ENCODE measurements at places on chromosomes 12 and 14. TPM values are rescaled to one million over a fixed set of nuclear protein-coding genes. Genes with fewer than 3 reads are reported as not detected.

DNA sequence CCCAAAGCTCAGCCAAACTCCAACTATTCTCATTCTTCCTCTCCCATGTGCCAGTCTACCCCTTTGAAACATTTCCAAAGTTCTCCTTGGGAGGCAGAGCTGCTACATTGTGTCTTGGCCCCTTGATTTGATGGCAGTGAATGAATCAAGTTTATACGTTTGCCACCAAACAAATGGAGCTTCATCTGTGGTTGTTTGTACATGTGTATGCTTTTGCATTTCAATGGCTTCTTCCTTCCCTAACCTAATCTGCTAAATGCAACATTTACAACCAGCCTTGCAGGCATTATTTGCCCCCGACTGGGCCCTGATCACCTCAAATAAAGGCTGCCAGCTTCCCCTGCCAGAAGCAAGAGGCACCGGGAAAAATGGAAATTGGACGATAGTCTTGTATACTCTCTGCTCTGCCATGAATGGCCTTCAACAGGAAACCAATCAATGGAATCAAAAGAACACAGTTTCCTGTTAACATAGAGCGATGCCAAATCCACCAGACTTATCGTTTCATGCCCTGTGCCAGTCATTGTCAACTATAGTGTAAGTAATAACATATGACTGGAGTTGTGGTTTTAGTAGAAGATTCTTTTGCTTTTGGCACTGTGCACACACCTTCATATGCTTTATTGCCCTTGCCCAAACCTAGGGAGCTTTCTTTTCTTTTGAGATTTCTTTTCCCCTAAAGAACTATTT, 97.8 kb downstream of the TMEM30B start:
- DNase-seq, result no peak

- DNase-seq, result no peak
These were observed at the start of gene LMNTD1 for GRCh38 chr12:25553098-25553497. TSS of gene LMNTD1 (minus strand) at chr12:25553283. CDS start at chr12:25552959, 324 bp downstream.

Gene NRIP2
- 7.1 TPM for polyA plus RNA-seq

Gene P2RX7
- 1.5 TPM for polyA plus RNA-seq

- DNase-seq, result no peak
These were observed 138.1 kb downstream of the TMEM117 start for GRCh38 chr12:43973993-43974392.

DNA sequence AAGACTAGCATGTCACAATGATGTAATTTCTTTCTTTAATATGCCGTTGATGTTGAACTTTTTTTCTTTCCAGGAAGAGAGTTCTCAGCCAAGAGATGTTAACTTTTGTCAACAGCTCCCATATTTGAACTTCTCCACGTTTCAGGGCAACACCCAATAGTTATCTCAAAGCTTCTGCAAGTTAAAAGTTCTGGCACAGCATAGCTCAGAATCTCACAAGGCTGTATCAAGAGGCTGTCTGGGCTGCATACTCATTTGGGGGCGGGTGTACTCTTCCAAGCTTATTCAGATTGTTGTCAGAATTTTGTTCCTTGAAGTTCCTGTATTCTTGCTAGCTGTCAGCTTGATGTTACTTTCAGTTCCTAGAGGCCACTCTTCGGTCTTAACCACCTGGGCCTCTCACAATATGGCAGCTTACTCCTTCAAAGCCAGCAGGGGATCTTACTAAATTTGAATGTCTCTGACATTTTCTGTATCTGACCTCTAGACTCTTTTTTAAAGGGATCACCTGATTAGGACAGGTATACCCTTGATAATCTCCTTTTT, 38.9 kb downstream of the KCNC2 start:
- no peak for DNase-seq

Gene RNASE3
- polyA plus RNA-seq, result 1.0 TPM

Gene SLC25A21
- polyA plus RNA-seq, result 2.6 TPM

Gene PRB2
- polyA plus RNA-seq, result not detected

DNA sequence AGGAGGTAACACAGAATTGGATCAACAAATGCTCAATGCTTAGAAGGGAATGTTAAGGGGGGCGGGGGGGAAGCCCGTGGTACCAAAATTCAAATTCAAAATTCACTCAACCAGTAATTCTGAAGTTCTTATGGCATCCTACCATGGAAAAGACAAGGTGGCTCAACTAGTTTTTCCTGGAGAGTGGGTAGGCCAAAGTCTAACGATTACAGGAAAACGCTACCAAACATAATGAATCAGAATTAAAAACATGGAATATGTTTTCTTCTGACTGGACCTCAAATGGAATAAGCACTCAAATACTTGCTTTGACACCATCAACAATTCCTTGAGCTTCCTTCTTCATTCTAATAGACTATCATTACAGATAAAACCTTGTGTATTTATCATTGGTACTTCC, 2.3 kb downstream of the NACA start:
- no peak for DNase-seq

Gene ACVRL1
- 97.5 TPM for polyA plus RNA-seq

DNA sequence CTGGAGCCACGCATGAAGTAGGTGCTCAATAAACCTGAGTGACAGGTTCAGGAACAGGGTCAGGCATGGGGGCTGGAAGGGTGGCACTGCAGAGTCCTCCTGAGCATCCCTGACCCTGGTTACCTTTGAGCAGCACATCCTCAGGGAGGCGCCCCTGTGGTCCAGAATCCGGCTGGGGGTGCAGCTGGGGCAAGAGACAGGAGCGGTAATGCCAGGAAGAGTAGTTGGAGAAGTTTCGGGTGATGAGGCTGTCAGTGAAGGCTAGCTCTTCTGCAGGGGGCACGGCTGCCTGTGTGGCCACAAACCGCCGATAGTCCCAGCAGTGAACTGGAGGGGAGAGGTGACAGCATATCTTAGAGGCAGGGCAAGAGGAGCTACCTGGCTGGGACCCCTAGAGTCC, 2.0 kb downstream of the RABGGTA start:
- DNase-seq, result no peak

Data from left lung (tissue), 14 donors.